Keratinocyte (primary cell): ENCODE measurements at places on chromosomes 7 and 10. TPM values are rescaled to one million over a fixed set of nuclear protein-coding genes. Genes with fewer than 3 reads are reported as not detected.

The SORCS3 gene
- polyA plus RNA-seq, result not detected in 3 replicates

The AQP1 gene
- 0.03 to 0.17 TPM (median 0.07 TPM) in 3 replicates for polyA plus RNA-seq

The URGCP gene
- polyA plus RNA-seq, result 24.8 to 29.7 TPM (median 27.6 TPM) in 3 replicates

The GRB10 gene
- 3.8 to 5.6 TPM (median 4.4 TPM) in 3 replicates for polyA plus RNA-seq

The KIF11 gene
- 1.5 to 10.6 TPM (median 6.3 TPM) in 3 replicates for polyA plus RNA-seq

The XRCC2 gene
- polyA plus RNA-seq, result 0.86 to 3.8 TPM (median 2.0 TPM) in 3 replicates

The NRF1 gene
- polyA plus RNA-seq, result 9.2 to 12.6 TPM (median 10.4 TPM) in 3 replicates

The UTF1 gene
- polyA plus RNA-seq, result not detected in 3 replicates

The HOGA1 gene
- 0.49 to 1.0 TPM (median 0.89 TPM) in 3 replicates for polyA plus RNA-seq

The GHITM gene
- polyA plus RNA-seq, result 146 to 214 TPM (median 175 TPM) in 3 replicates

The SORBS1 gene
- 0.32 to 0.54 TPM (median 0.42 TPM) in 3 replicates for polyA plus RNA-seq
